Muscle of arm (tissue), 14 donors: ENCODE measurements at places on chromosomes 13 and 19. TPM values are rescaled to one million over a fixed set of nuclear protein-coding genes. Genes with fewer than 3 reads are reported as not detected.

The FSTL3 gene
- polyA plus RNA-seq, result 12.2 TPM

DNA sequence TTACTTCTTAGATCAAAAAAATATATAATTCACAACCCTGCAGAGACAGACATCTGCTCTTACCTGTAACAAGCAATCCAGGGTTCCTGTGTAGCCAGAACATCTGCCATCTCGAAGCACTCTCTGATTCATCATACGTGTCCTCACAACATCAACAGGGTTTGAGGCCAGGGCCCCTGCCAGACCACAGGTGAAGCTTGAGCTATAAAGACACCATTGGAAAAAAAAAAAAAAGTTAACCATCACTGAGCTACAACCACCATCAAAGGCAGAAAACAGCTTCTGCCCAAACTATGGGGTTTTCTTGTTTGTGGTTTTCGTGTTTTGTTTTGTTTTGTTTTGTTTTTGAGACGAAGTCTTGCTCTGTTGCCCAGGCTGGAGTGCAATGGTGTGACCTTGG is 19.3 kb downstream of the SLC25A30 start:
- DNase-seq, result no peak

DNA sequence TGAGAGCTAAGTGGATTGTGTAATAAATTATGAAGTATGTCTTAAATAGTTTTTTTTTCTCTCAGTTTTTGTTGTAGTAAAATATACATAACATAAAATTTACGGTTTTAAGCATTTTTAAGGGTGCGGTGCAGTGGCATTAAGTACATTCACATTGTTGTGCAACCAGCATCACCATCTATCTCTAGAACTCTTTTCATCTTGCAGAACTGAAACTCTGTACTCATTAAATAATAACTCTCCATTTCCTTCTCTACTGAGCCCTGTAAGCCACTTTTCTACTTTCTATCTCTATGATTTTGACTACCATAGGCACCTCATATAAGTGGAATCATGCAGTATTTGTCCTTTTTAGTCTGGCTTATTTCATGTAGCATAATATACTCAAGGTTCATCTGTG is 87.1 kb downstream of the GJA3 start:
- DNase-seq, result no peak

- no peak for DNase-seq
Measured at GRCh38 chr19:52901842-52902241, 4.4 kb upstream of the ZNF320 start.

The SIGLEC11 gene
- 1.4 TPM for polyA plus RNA-seq
